Chondrocyte (in vitro differentiated cells): ENCODE measurements at places on chromosomes 12 and 14. TPM values are rescaled to one million over a fixed set of nuclear protein-coding genes. Genes with fewer than 3 reads are reported as not detected.

GRCh38 chr14:105141486-105142281 is 26.9 kb downstream of the JAG2 start:
- DNase-seq, result peak; percentile 85

- DNase-seq, result no peak
Observed at GRCh38 chr12:126247936-126248335, 1182.7 kb downstream of the AACS start.

DNA sequence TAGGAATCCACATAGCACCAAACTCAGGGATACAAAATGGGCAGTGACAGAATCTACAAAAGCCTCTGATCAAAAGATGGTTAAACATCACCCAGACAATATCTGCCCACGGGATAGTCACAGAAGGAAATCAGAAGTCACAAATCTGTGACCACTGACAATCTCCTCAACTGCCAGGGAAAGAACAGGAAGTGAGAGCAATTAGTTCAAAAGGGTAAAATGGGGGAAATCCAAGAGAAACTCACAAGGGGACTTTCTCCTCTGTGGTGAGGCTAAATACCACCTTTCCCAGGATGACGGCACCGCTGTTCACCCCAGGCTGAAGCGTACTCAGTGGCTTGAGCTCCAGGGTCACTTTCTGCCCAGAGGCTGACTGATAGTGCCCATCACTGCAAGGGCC is 10.7 kb downstream of the TTC5 start:
- no peak for DNase-seq

DNA sequence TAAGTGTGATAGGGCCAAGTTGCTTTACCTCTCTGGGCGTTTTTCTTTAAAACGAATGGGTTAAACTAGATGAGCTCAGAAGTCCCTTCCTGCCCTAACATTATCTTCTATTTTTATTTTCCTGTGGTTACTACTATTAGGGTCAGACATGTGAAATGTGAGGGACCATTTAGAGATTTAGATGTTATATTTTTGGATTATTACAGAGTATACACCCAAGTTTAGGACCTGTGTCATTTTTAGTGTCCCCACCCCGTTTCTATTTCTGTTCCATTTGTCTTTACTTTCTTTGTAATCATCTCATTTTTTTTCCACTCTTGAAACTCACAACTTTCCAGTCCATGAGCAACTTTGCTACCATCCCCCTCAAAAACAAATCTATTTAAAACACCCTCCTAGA is 56.3 kb downstream of the SLC4A8 start:
- no peak for DNase-seq

GRCh38 chr12:116068371-116068770 is 209.1 kb downstream of the MED13L start:
- no peak for DNase-seq

- DNase-seq, result no peak
Observed at GRCh38 chr12:46555406-46555852, 182.9 kb upstream of the SLC38A2 start.

KLHDC1 gene
- 3.3 to 7.2 TPM (median 4.5 TPM) in 3 replicates for total RNA-seq

BICDL1 gene
- 0.12 to 0.45 TPM (median 0.26 TPM) in 3 replicates for total RNA-seq
